ENCODE measurements at places on chromosomes 11 and 22. TPM values are rescaled to one million over a fixed set of nuclear protein-coding genes. Genes with fewer than 3 reads are reported as not detected.

Gene CCDC88B
- total RNA-seq, result 1.7 TPM

Gene EML3
- total RNA-seq, result 27.3 TPM

Gene IGSF22
- total RNA-seq, result not detected

Gene ALG8
- 21.4 TPM for total RNA-seq

Gene PES1
- total RNA-seq, result 105 TPM

Gene APLNR
- not detected for total RNA-seq

Gene MS4A1
- not detected for total RNA-seq

Gene NXPE2
- total RNA-seq, result not detected

Gene TMEM86A
- total RNA-seq, result 1.5 TPM

Gene TNNT3
- not detected for total RNA-seq

Gene ZDHHC24
- 18.8 TPM for total RNA-seq

Gene BRD1
- total RNA-seq, result 21.4 TPM

Gene OR51B2
- total RNA-seq, result not detected

Gene TMEM45B
- total RNA-seq, result 0.46 TPM

Gene VPREB1
- total RNA-seq, result not detected

Gene TRIM44
- 10.0 TPM for total RNA-seq

Gene C11orf16
- not detected for total RNA-seq

Gene PDE2A
- total RNA-seq, result 1.4 TPM

Gene SLC5A1
- total RNA-seq, result not detected

Gene POU2AF2
- not detected for total RNA-seq

Gene ASCL2
- not detected for total RNA-seq

Gene MGAT3
- total RNA-seq, result under 0.01 TPM

Gene OR51B6
- not detected for total RNA-seq

Gene OR51B5
- total RNA-seq, result not detected

Gene SLC5A4
- 1.1 TPM for total RNA-seq

Gene CHADL
- 0.97 TPM for total RNA-seq

Gene EIF3M
- total RNA-seq, result 580 TPM

Gene IL10RA
- total RNA-seq, result not detected
